ENCODE measurements at places on chromosomes 16 and 17.

DNA sequence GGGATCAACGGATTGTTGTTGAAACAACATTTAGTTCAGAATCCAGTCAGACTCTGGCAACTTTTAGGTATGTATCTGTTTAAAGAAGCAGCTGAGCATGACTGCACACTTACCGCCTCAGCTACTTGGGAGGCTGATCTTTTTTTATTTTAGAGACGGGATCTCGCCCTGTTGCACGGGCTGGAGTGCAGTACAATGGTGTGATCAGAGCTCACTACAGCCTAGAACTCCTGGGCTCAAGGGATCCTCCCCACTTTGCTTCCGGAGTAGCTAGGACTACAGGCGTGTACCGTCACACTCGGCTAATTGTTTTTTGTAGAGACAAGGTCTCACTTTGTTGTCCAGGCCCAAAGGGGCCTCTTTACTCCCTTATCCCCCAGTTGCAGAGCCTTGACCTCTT is 2.3 kb downstream of the SPG7 start:
- H3K27ac ChIP-seq = no peak overlapping the region
- no peak for DNase-seq
- no peak overlapping the region for H3K4me3 ChIP-seq
- peaks cover 29% of the 10 kb centered on the region for H3K36me3 ChIP-seq

- no peak for DNase-seq
- H3K36me3 ChIP-seq = no peaks in the 10 kb centered on the region
- H3K4me1 ChIP-seq = no peaks in the 10 kb centered on the region
- no peaks in the 10 kb centered on the region for H3K27me3 ChIP-seq
Observed at GRCh38 chr17:21705021-21705601, 12.8 kb downstream of the KCNJ18 start.

- no peak for DNase-seq
- no peaks in the 10 kb centered on the region for H3K4me1 ChIP-seq
- H3K27me3 ChIP-seq = peaks cover 10% of the 10 kb centered on the region
- H3K36me3 ChIP-seq = no peaks in the 10 kb centered on the region
- no peak overlapping the region for H3K27ac ChIP-seq
Observed at GRCh38 chr16:51002881-51003490, 148.1 kb downstream of the SALL1 start.

DNA sequence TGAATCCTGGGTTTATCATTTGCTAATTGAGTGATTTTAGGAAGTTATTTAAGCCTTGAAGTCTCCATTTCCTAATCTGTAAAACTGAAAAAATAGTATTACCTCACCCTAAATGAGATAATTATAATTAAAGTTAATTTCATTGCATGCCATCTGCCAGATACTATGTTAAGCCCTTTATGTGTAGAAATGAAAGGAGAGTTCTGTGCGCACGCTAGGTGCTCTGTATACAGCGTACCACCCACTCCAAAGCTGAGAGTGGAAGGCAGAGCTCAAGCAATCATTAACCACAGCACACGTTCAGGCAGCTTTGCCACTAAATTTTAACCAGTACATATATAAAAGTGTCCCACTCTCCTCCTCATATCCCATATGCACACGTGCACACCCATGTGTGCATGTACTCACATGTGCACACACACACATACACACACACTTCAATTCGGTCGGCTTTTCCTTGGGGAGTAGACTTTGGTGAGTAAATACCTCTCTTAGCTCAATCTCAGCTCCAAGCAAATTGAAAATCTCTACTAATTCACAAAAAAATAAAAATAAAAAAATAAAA is 204.8 kb downstream of the GRIN2A start:
- no peak for DNase-seq
- H3K4me1 ChIP-seq = no peaks in the 10 kb centered on the region
- no peaks in the 10 kb centered on the region for H3K36me3 ChIP-seq
- H3K27ac ChIP-seq = no peak overlapping the region
- no peak overlapping the region for H3K4me3 ChIP-seq

DNA sequence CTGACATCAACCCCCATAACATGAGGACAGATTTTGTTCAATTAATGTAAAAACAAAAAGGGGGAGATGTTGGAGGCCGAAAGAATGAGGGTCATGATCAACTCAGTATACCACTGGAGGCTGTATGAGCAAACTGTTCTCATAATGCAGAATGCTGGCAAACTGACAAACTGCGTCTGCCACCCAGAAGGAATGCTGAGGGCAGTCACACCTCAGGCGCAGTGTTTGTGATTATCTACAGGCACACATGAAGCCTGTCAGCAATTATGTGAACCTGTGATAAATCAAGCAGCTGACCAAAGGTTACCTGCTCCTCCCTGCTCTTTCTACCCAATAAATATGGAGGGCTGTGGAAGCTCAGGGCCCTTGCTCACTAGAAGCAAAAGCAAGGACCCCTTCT is 27.3 kb downstream of the CD300LG start:
- no peak overlapping the region for H3K4me3 ChIP-seq
- H3K4me1 ChIP-seq = no peaks in the 10 kb centered on the region
- H3K27me3 ChIP-seq = no peaks in the 10 kb centered on the region
- H3K36me3 ChIP-seq = no peaks in the 10 kb centered on the region
- no peak overlapping the region for H3K27ac ChIP-seq

- H3K27ac ChIP-seq = no peak overlapping the region
- no peaks in the 10 kb centered on the region for H3K27me3 ChIP-seq
- DNase-seq = peak; percentile 8
- no peak overlapping the region for H3K4me3 ChIP-seq
Observed at GRCh38 chr17:30000001-30000754, 58.7 kb downstream of the EFCAB5 start.

DNA sequence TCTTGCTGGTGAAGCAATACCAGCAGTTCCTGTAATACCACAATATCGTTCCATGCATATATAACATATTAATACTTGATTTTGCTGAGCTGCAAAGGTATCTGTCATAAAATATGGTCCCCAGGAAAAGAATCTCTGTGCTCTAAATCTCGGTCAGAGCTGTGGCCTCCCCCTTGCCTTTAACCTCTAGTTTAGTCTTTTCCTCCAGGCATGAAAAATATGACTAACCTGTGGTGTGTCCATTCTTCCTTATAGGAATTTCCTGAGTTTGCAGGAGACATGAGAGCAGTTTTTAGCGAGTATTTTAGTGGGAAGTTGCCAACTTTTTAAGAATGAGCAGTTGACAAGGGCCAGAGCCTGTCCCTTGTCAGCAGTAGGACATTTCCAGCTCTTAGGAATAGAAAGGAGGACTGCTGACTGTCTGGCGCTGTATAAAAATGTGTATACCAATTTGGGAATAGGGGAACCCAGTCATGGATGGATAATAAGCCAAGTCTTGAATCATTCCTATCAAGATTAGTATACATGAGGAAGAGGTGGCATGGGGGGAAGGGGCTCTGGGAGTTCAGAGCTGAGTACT is 8.7 kb downstream of the ATXN1L start:
- H3K27me3 ChIP-seq = no peaks in the 10 kb centered on the region
- H3K36me3 ChIP-seq = peaks cover 60% of the 10 kb centered on the region
- H3K4me1 ChIP-seq = no peaks in the 10 kb centered on the region
- DNase-seq = no peak

GRCh38 chr17:81440051-81440471 is 44.8 kb downstream of the BAHCC1 start:
- no peak overlapping the region for H3K4me3 ChIP-seq
- no peak for DNase-seq
- no peaks in the 10 kb centered on the region for H3K27me3 ChIP-seq
- H3K36me3 ChIP-seq = no peaks in the 10 kb centered on the region

DNA sequence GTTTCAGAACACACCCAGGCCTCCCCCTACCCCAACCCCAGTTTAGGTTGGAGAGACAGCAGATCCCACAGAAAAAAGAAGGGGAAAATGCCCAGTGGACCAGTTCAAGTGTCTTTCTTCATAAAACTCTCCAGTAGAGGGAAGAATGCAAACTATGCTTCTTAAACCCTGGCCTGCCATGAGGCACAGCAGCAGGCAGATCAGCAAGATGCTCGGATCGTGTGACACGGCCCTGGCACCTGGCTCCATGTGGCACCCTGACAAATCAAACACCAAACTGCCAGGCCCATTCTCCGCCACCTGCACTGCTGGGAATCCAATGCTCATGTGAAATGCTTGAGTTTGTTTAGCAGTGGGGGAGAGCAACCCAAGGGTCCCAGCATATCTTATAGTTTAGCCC is 166.8 kb downstream of the SOX9 start:
- no peaks in the 10 kb centered on the region for H3K36me3 ChIP-seq
- H3K4me1 ChIP-seq = no peaks in the 10 kb centered on the region
- H3K4me3 ChIP-seq = no peak overlapping the region
- no peak for DNase-seq
- no peak overlapping the region for H3K27ac ChIP-seq

GRCh38 chr17:79306424-79307318 is 232.0 kb downstream of the ENGASE start:
- no peaks in the 10 kb centered on the region for H3K4me1 ChIP-seq
- no peak overlapping the region for H3K4me3 ChIP-seq
- DNase-seq = no peak
- H3K36me3 ChIP-seq = no peaks in the 10 kb centered on the region

- no peaks in the 10 kb centered on the region for H3K27me3 ChIP-seq
- no peak overlapping the region for H3K27ac ChIP-seq
- no peak for DNase-seq
- H3K4me1 ChIP-seq = peaks cover 8% of the 10 kb centered on the region
- no peak overlapping the region for H3K4me3 ChIP-seq
- H3K36me3 ChIP-seq = no peaks in the 10 kb centered on the region
Observed at GRCh38 chr17:43645450-43645764, 16.3 kb downstream of the MEOX1 start.

DNA sequence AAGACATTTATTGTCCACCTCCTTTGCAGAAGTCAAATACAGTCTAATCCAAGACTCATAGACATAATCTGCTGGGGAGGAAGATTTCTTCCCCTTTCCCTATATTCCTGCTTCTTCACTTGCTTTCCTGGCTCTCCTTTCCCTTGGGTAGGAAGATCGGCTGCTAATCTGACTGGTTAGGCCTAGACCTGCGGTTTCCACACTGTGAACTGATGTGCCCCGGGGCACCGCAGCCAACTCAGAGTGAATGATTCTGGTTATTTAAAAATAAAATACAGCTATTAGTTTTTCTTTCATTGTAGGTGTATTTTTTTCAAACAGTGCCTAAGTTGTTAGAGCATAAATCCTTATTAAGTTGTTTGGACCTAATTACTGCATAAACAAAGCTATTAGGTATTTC is 78.9 kb downstream of the DNAH3 start:
- no peak for DNase-seq
- no peaks in the 10 kb centered on the region for H3K27me3 ChIP-seq

- peak overlapping the region; percentile 38 for H3K4me3 ChIP-seq
- no peak overlapping the region for H3K27ac ChIP-seq
- DNase-seq = no peak
- H3K4me1 ChIP-seq = peaks cover 13% of the 10 kb centered on the region
Observed at GRCh38 chr16:78659216-78659615, 559.8 kb downstream of the WWOX start.

- peaks cover 26% of the 10 kb centered on the region for H3K4me1 ChIP-seq
- no peaks in the 10 kb centered on the region for H3K27me3 ChIP-seq
- H3K36me3 ChIP-seq = no peaks in the 10 kb centered on the region
- no peak overlapping the region for H3K27ac ChIP-seq
- DNase-seq = no peak
Observed at GRCh38 chr17:5283571-5284315, 1.7 kb downstream of the RABEP1 start.

DNA sequence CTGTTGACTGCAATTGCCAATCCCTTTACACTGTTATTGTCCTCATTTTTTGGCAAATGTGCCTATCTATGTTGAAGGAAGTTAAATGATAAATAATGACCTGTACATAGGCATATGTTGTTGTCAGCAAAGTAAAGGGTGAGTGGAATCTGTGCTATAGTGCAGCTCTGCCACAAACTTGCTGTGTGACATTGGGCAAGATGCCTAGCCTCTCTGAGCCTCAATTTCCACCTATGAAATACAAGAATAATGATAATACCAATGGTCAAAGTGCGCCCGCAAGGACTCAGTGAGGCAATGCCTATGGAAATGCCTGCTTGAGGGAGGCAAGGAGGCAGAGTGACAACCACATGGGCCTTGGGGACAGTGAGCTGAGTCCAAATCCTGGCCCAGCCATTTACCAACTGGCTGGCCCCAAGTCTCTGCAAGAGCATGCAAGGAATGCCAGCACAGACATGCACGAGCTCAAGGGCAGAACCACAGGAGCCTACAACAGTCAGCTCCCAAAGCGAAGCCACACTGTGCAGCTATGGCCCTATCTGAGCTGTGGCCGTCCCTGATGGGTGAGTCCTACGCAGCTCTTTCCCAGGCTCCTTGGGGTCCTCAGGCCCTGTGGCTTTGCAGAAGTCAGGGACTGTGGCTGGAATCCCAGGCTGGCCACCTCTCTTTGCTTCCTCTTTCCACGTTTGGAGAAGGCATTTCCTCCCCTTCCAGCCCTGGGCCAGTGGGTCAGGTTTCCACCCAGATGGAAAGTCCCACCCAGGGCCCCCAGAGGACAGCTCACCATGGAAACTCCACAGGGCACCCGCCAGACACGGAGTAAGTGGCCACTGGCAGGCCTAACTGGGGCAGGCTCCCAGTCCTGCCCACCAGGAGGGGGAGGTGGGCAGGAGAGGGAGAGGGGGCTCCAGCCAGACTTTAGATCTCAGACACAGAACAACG is 82.1 kb downstream of the ZNF423 start:
- H3K36me3 ChIP-seq = no peaks in the 10 kb centered on the region
- H3K4me1 ChIP-seq = peaks cover 7% of the 10 kb centered on the region
- H3K27ac ChIP-seq = no peak overlapping the region
- DNase-seq = no peak
- no peak overlapping the region for H3K4me3 ChIP-seq

GRCh38 chr16:70767377-70768202 is 33.4 kb downstream of the VAC14 start:
- H3K4me3 ChIP-seq = no peak overlapping the region
- no peaks in the 10 kb centered on the region for H3K4me1 ChIP-seq
- peaks cover 22% of the 10 kb centered on the region for H3K36me3 ChIP-seq
- no peak overlapping the region for H3K27ac ChIP-seq

DNA sequence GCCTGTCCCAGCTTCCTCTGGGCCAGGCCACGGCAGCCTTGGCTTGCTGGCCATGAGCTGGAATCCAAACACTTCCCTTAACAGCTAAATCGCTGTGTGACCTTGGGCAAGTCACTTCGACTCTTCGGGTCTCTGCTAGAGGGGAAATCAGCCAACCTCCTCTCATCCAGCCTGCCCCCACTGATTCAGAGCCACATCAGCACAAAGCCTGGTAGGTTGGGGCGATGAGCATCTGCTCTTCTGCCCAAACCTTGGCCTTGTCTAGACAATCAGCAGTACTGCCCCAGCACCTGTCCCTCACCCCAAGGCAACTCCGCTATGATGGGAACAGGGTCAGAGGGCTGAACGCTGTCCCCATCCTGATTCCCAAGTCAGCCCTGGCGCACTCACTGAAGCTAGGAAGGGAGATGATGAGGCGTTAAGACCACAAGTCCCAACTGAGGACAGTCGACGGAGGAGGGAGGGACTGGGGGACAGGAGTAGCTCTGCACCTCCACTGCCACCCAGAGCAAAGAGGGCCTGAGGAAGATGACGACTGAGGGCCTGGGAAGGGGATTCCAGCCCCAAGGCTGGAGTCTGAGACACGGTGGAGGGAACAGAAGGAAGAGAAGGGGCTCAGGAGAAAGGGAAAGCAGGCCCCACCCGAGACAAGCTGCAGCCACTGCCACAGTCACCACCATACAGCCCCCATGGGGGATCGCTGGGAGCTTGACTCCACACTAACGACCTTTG is 1.3 kb downstream of the CLUH start:
- no peak overlapping the region for H3K27ac ChIP-seq
- H3K27me3 ChIP-seq = no peaks in the 10 kb centered on the region
- no peak for DNase-seq
- no peaks in the 10 kb centered on the region for H3K36me3 ChIP-seq
- H3K4me3 ChIP-seq = peak overlapping the region; percentile 75
- peaks cover 42% of the 10 kb centered on the region for H3K4me1 ChIP-seq

GRCh38 chr16:87654826-87655225 is 52.5 kb downstream of the JPH3 start:
- H3K27me3 ChIP-seq = no peaks in the 10 kb centered on the region
- no peak for DNase-seq
- H3K27ac ChIP-seq = no peak overlapping the region
- H3K36me3 ChIP-seq = no peaks in the 10 kb centered on the region
- H3K4me3 ChIP-seq = no peak overlapping the region

Data from common myeloid progenitor, CD34-positive (primary cell).